ENCODE measurements at places on chromosomes 7 and 10. TPM values are rescaled to one million over a fixed set of nuclear protein-coding genes. Genes with fewer than 3 reads are reported as not detected.

Gene MBL2
- not detected for total RNA-seq

DNA sequence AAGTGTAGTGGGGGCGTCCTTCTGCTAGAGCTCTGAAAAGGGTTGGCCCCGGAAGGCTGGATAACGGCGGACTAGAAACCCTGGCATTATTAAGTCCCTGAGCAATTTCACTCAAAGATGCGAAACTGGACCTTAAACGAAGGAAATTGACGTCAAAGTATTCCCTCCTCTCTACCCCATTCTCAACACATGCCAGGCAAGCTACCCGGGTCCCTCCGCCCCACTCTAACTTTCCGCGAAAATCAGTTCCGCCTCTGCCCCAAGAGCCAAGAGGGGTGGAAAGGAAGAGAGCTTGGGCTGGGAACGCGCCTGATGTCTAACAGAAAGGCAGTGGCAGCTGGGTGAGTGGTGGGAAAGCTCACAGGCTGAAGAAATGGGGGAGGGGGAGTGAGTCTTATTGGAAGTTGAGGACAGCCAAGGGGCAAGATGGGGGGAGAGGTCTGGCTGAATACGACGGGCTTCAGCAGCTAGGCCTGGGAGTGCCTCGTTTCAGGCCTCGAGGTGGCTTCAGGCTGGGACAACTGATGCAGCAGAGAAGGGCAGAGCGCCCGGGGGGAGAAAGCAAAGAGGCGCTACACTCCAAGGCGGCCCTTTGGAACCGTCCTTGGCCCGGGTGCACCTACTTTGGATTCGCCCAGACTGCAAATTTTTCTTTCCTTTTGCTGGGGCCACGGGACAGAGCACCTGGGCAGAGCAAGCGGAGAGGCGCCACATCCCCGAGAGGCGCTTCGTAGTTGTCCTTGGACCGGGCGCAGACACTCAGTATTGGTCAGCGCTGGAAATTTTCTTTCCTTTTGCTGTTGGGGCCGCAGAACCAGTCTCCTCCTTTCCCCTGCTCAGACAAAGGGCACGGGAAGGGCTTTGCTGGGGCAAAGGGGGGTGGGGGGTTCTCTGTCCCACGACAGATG lies 2.0 kb upstream of the FEZF1 start:
- DNase-seq: no peak

Gene LRIT1
- not detected for total RNA-seq

Gene AOAH
- total RNA-seq: not detected

Gene GRM3
- 3.4 TPM for total RNA-seq
